ENCODE measurements at places on chromosomes 3 and 15. TPM values are rescaled to one million over a fixed set of nuclear protein-coding genes. Genes with fewer than 3 reads are reported as not detected.

The GUCA1C gene
- total RNA-seq, result not detected

The FRMD5 gene
- total RNA-seq, result 13.5 TPM

The RLBP1 gene
- total RNA-seq, result not detected

The DNAJA4 gene
- 1.9 TPM for total RNA-seq

The FETUB gene
- not detected for total RNA-seq

The GOLGA6L7 gene
- not detected for total RNA-seq

The SH3GL3 gene
- total RNA-seq, result not detected

Data from placental pericyte (primary cell).